Activated CD4-positive, CD25-positive, alpha-beta regulatory T cell treated with anti-CD3 and anti-CD28 coated beads, Interleukin-2, amount 50 U/mL, for 16 hours (primary cell): ENCODE measurements at places on chromosomes 16 and 17.

- no peak for DNase-seq
These were observed 21.2 kb downstream of the PITPNA start for GRCh38 chr17:1541367-1541904.

- no peak for DNase-seq
These were observed 66.5 kb upstream of the TNRC6C start for GRCh38 chr17:77892031-77892430.

DNA sequence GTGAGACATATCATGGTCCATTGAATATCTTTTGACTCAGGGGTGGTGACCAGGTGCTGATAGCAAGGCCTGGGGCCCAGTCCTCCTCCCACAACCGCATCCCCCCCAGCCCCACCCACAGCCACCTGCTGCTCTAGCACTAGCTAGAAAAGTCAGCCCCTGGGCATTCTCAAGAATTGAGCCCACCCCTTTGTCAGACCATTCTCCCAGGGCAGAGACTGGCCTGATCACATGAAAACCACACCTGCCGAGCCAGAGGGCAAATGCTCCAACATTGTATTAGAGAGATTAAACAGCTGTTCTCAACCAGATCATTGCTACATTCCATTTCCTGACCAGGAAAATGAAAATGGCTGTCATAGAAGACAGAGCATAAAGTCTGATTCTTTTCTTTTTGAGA is 62.4 kb downstream of the RAB11FIP4 start:
- DNase-seq, result no peak

DNA sequence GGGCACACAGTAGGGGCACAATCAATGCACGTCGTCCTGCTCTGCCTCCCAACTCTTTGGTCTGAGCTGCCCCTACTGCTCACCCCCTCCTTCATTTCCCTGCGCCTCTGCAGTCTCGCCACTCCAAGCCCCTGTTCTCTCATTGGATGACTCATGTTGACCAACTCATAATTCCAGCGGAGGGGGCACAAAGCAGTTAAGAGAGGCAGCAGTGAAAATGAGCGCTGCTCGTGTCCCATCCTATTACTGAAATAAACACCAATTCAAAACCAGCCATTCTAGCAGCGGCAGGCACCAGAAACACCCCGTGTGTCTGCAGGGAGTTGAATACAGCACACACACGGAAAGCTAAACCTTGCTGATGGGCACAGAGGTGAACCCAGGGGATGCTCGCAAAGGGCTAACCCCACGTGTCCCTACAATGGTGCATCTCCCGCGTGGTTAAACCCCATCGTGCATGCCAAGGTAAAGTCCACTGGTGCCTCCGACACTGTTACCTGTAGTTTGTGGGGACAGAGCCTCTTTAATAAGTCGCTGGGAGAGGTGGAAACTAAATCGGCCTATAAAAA is 310.4 kb downstream of the XYLT1 start:
- no peak for DNase-seq

DNA sequence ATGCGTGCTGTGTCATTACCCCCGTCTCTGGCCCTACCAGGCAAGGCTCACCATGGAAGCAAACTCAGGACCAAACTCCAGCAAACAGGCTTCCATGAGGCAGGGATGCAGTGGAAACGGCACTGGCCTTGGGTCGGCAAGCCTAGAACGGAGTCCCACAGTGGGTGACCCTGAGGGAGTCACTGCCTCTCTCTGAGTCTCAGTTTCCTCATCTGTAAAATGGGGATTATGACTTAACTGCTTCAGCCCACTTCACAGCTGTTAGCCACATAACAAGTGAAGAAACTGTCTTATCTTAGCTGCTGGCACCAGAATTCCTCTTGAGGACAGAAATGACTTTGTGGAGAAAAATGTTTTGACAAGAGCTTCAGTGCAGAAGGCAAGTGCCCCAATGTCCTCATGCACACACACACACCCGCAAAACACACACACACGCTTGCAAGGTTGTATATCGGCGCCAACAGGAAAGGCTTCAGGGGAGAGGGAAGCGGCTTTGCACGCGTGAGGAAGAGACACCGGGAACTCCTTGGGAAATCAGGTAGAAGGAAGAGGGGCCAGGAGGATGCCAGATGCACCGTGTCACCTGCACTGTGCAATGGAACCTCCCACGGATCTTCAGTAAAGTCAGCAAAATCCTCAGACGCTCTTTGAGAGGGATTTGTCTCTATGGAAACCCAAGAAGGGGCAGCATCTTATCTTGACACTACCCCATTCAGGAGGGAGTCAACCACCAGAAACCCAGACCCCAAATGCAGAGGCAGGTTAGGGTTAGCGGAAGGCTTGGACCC is 53.7 kb downstream of the GSG1L start:
- DNase-seq, result no peak

DNA sequence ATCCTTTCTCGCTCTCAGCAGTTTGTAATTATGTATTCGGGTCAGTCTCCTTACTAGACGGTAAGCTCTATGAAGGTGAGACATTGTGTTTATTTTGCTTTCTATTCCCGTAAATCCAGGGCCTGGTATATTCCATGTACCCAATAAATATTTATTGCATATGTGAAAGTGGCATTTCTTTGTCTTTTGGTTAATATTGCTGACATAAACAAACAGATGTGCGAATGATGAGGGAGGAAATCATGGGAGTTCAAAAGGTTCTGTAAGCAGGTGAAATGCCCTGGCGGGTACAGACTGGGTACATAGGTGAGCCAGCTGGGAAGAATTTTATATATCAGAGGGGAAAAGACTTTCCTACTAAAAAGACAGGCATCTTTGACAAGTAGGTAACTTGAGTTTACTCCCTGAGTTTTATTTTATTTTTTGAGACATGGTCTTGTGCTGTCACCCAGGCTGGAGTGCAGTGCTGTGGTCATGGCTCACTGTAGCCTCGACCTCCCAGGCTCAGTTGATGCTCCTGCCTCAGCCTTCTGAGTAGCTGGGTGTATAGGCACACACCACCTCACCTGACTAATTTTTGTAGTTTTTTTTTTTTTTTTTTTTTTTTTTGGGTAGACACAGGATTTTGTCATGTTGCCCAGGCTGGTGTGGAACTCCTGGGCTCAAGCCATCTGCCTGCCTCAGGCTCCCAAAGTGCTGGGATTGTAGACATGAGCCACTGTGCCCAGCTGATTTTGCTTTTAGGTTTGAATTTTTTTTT is 5.7 kb upstream of the METTL9 start:
- no peak for DNase-seq

DNA sequence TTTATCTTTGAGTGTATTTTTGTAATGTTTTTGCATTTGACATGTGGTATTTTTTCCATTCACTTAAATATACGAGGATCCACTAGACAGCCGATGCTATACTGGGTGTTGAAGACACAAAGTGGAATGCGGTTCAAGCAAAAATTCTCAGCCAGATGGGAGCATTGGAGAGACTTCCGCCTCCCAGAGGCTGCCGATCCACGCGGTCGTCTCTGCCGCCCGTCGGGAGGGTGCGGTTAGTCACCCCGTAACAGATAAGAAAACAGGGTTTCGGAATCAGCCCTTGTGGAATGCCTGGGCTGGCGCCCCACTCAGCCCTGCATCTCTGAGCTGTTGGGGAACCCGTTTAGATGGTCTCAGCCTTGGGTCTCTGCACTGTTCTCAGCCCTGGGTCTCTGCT is 7.3 kb downstream of the GSE1 start:
- DNase-seq, result no peak

DNA sequence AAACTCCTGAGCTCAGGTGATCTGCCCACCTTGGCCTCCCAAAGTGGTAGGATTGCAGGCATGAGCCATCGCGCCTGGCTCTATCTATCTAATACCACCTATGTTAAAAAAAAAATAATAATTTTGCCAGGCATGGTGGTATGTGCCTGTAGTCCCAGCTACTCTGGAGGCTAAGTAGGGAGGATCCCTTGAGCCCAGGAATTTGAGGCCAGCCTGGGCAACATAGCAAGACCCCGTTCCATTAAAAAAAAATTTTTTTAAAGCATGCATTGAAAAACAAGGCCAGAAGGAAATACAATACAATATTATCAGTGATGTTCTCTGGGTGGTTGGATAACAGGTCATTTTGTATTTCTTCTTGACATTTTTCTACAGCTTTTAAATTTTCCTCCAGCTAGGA is 45.2 kb upstream of the HELZ start:
- no peak for DNase-seq

DNA sequence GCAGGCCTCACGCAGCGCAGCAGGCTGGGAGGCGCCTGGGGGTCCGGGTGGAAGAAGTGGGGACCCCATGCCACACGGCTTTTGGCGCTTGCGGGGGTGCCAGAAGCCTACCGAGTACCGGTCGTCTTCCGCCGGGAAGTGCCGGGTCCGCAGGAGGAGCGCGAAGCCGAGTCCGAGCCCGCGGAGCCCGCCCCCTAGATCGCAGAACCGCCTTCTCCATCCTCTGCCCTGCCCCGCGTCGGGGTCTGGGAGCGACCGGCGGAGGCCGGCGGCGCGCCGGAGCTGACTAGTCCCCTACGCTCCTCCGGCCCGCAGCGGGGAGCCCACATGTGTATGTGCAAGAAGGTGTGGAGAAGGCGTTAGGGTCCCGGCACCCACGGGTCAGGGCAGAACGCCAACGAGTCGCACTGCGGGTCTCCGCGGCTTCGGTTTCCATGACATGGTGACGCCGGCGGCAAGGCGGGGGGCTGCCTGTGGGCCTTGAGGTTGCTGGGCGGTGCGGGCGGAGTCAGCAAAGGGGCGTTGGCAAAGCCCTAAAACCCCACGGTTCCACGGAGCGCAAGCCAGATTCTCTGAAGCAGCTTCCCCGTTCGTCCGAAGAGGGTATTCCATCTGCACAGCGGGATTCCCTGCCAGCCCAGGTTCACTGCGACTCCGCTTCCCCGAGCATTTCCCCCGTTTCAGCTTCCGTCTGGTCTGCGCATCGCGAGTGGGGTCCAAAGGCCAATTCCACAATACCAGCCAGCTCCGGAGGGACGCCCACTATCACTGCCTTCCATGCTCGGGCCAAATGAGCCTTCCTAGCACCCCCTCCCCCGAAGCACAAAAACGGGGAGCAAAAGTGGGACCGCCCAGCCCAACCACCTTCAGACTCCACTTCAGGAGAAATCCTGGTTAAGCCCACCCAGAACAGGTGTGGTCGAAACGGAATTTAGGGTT is 2.3 kb upstream of the LHX1 start:
- no peak for DNase-seq

DNA sequence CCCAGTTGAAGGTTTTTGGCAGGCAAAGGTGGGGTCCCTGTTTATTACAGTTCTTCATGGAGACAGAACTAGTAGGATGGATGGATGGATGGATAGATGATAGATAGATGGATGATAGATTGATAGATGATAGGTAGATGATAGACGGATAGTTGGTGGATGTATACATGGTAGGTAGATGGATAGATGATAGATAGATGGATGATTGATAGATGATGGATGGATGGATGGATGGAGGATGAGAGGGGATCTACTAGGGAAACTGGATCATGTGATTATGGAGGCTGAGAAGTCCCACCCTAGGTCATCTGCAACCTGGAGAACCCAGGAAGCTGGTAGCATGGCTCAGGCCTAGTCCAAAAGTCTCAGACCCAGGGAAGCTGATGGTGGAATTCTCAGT is 88.6 kb downstream of the ABCC1 start:
- no peak for DNase-seq

- DNase-seq, result no peak
These were observed 11.0 kb upstream of the LHX1 start for GRCh38 chr17:36926226-36926625.

DNA sequence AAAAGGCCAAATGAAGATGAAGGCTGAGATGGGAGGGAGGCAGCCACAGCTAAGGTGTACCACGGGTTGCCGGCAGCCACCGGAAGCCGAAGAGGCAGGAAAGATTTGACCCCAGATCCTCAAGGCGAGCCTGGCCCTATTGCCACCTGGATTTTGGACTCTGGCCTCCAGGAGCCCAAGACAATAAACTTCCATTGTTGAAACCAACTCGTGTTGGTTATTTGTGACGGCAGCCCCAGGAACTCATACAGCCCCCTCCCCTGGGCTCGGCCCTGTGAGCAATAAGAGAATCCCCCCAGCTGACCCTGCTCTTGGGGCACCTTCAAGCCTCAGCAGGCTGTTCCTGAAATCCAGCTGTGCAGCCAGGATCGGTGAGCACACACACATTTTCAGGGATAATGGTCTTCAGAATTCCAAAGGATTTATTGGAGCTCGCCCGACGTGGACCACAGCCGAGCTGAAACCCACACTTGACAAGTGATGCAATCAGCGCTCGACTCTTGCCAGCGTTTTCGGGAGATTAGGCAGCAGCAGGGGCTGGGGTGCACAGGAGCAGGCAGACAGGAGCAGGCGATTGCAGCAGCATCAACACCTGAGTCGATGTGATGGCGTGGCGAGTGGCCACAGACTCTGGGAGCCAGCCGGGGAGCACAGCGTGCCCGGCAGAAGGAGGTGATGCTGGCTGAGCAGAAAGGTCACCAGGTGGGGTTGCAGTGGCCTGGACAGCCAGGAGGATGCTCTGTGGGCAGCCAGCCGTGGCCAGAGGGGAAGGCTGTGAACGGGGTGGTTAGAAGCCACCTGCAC is 22.4 kb upstream of the CBX4 start:
- no peak for DNase-seq

DNA sequence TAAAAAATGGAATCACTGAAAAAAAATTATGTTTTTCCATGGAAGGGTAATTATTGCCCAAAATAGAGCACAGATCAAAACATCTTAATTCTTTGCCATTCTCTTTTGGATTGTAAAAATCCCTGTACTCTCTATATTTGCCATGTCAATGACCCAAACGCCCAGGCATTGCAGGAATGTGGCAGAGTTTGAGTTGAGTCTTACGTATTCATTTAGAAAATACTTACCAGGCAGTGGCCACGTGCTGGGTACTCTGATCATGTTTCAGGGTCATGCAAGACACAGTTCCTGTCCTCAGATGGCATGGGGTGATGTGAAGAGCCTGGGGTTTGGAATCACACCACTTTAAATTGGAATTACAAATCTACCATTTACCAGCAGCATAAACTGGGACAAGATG is 267.7 kb downstream of the ABCC12 start:
- no peak for DNase-seq

GRCh38 chr17:12736526-12736925 is 52.8 kb upstream of the ARHGAP44 start:
- DNase-seq, result no peak

GRCh38 chr16:4087990-4088577 is 28.2 kb downstream of the ADCY9 start:
- DNase-seq, result no peak

GRCh38 chr16:74556375-74556922 is 50.5 kb downstream of the GLG1 start:
- DNase-seq, result no peak

- no peak for DNase-seq
These were observed 16.8 kb downstream of the IL4R start for GRCh38 chr16:27330542-27330941.
